Stimulated activated CD8-positive, alpha-beta memory T cell treated with anti-CD3 and anti-CD28 coated beads, Interleukin-2, amount 100 ng/mL, for 48 hours (primary cell): ENCODE measurements at places on chromosomes 2 and 18.
A peak's percentile ranks its signal among the peaks of the same experiment; 100 is the strongest.

DNA sequence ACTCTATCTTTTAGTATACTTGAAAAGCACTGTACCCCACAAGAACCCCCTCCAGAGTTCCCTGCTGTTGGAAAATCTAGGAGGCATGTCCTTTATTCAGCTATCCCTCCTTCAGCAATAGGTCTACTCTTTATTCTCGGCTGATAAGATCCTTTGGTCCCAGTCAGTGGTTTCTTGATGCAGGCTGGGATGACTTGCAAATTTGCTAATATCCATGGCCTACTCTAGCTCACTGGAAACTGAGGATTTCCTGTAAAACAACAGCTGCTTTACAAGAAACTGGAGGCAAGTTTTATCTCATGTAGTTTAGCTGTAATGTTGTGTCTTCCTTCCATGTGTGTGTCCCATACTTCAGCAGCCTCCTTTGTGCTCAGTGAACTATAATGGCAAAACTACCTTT lies 183.9 kb upstream of the SCN7A start:
- DNase-seq = no peak

GRCh38 chr18:49865401-49865800 lies 52.1 kb upstream of the ACAA2 start:
- DNase-seq = no peak

GRCh38 chr18:1015777-1016176 lies 111.1 kb downstream of the ADCYAP1 start:
- DNase-seq = no peak

GRCh38 chr2:84931384-84931821 lies 25.9 kb downstream of the TMSB10 start:
- no peak for DNase-seq

GRCh38 chr2:232139786-232140562 lies 178.5 kb downstream of the DIS3L2 start:
- DNase-seq = no peak

DNA sequence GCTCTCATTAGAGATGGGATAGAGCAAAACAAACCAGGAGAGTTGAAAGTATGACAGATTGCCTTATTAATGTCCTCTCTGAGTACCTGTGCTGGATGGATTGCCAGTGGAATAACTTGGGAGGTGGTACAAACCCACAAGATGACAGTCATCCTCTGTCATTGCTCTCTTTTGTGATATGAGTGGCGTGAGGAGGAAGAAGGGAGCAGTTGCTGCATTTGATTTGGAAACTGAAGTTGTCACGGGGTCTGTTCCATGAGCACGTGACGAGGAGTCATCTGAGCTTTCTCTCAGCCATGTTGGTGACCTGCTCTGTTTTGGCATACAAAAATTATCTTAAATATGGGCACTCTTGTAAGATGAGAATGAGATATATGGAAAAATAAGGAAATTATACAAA lies 204.9 kb downstream of the FAM210A start:
- no peak for DNase-seq

DNA sequence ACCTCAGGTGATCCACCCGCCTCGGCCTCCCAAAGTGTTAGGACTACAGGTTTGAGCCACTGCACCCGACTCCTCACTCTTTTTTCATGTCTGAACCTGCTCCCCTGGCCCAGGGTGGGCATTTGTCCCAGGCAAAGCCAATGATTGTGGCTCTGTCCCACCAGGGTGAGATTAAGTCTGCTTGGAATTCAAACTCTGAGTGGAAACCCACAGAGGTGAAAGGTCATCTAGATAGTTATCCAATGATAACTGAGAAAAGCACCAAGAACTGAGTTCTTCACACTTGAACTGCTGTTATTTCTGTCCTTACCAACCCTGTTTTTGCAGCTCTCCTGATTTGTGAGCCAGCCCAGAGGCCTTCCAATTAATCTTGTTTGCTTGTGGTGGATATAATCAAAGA lies 62.4 kb upstream of the ACVR1 start:
- DNase-seq = no peak

GRCh38 chr2:219010162-219010756 lies 17.0 kb upstream of the CRYBA2 start:
- DNase-seq = no peak

GRCh38 chr2:202418511-202418910 lies 42.4 kb downstream of the BMPR2 start:
- no peak for DNase-seq

DNA sequence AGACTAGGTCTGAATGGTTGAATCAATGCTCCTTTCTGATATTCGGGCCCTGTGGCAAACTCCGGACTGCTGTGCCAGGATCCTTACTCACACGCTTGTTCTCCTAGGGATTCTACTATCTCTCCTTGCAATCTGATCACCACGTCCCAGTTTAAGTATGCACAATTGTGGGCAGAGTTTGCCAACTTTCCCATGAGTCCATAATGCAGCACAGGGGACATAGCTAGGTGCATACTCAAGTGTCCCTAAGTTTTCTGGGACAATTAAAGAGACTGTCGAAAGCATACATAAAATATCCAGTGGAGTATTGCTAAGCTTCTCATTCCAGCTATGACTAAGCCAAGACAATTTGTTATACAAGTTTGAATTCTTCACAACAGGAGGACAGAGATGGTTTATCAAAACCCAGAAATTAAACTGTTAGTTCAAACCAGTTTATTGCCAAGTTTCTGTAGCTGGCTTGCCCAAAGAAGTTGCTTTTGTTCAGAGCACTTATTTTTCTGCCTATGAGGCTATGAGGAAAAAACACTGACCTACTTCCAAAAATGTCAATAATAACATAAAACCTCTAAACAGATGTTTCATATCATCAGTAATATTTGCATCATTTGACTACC lies 136.1 kb downstream of the EXOC6B start:
- no peak for DNase-seq

GRCh38 chr2:239809391-239809790 lies 215.8 kb downstream of the NDUFA10 start:
- no peak for DNase-seq

DNA sequence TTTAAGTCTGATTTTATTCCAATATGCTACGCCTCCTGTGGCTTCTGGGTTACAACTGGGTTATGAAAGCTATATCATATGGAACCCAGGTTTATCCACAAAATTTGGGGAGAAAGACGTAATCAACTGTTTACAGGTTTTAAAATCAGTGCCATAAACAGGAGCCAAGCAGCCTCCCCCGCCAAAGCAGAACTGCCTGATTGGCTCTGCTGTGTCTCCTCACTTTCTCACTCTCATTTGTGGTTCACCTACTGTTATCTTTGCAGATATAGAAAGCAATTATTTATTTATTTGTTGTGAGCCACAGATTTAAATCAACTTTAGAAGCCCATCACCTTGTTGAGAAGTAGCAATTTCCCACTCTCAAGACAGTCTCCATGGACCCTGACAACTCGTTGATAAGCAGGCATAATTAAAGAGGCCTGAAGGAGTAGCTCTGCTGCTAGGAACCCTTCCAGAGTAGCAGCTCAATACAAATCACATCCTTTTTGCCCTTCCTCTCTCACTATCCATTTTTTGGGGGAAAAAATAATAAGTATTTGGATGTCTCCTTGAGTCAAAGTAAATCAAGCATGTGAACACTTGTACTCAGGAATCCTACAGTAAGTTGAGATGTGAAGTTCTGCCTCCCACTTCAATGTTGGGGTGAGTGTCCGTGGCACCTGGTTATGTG lies 191.0 kb upstream of the CCDC150 start:
- no peak for DNase-seq

GRCh38 chr18:73409242-73409641 lies 541.5 kb upstream of the NETO1 start:
- no peak for DNase-seq

DNA sequence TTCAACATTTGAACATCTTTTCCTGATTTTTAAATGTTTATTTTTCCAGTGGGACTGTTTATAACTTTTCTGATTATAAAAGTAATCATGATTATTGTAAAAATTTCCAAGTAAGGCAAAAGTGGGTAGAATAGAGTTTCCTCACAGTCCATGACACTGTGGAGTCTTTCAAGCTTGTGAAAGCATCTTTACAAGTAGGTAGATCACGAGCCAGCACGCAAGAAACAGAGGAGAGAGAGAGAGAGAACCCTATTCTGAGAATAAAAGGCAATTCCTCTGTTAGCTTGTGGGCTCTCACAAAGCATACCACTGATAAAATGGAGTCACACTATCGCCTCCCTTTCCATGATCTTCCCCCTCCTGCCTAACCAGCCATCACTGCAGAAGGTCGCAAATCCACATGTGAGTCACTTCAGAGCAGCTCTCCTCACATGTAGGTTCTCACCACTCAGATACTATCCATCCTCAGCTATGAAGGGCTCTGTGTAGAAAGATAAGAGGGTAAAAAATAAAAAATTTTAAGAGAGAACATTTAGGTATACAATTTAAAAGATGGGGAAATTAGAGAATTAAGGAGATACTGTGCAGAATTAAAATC lies 40.3 kb downstream of the AAK1 start:
- no peak for DNase-seq

- peak; percentile 92 for DNase-seq
These were observed 64.7 kb downstream of the STK25 start for GRCh38 chr2:241443486-241444223.

DNA sequence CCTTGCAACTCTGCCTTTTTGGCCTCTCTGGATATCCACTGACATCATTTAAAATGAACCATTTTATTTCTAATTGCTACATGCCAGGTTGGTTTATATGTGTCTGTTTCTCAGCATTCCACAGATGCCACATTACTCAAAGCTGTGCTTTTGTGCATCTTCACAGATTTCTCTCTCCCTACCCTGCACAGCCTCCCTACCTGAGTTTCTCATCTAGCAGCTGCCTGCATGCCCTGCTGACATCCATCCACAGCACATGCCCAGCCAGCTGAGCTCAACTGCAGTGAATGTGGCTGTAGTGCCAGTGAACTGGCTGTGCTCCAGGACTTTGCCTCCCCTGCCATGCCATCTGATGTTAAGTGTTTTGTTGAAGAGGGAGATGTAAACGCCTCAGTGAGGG lies 44.5 kb downstream of the PKP4 start:
- no peak for DNase-seq

- DNase-seq = no peak
These were observed 25.9 kb downstream of the COL6A3 start for GRCh38 chr2:237388036-237388435.

DNA sequence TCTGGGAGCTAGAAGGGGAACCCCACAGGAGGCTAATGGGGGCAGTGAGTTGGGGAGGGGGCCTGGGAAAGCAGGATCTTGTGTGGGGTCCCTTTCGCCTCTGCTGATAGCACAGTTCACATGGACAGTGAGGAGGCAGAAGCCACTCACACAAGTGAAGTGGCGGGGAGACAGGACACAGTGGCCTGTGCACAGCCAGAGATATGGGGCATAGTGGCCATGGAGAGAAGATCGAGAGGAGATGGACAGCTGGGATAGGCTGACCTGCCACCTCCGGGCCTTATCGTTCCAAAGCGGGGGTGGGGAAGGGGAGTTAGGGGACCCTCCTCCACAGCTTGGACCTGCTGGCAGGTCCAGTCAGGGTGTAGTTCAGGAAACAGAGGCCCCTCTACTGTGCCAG lies 69.8 kb upstream of the EDAR start:
- no peak for DNase-seq

DNA sequence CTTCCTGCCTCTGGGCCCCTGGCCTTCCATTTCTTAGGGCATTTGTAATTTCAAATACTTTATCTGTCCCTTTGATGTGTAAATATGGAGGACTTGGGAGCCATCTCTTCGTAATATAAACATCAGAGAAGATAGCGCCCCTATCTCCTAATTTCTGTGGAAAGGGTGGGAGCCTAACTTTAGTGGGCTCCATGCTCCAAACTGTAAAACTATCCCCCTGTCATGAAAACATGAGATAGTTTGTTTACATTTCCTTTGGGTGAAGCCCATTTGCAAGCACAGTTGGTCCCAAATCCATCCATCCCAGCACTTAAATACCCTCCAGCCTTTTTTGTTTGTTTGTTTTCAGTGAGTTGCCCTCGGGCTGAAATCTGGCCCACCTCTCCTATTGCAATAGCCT lies 782.6 kb upstream of the FSHR start:
- no peak for DNase-seq

GRCh38 chr2:206784559-206785353 lies 19.4 kb downstream of the FASTKD2 start:
- no peak for DNase-seq

GRCh38 chr2:70046534-70046933 lies 40.7 kb upstream of the PCBP1 start:
- no peak for DNase-seq

DNA sequence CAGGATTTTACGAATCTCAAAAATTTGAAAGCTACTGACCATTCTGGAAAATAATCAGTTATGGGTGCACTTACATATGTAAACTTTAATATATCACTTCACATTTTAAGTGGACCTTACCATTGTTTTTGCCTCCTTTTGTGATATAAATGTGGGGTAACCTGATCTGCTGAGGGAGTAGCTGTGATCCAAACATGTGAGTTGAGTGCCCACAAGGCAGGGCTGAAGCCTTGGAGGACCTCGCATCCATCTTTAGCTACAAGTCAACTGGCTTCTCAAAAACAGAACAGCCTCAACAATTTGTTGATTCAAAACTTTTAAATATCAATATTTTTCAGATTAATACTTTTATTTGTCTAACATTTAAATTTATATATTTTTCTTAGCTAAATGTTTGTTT lies 178.2 kb downstream of the PLCL1 start:
- no peak for DNase-seq

DNA sequence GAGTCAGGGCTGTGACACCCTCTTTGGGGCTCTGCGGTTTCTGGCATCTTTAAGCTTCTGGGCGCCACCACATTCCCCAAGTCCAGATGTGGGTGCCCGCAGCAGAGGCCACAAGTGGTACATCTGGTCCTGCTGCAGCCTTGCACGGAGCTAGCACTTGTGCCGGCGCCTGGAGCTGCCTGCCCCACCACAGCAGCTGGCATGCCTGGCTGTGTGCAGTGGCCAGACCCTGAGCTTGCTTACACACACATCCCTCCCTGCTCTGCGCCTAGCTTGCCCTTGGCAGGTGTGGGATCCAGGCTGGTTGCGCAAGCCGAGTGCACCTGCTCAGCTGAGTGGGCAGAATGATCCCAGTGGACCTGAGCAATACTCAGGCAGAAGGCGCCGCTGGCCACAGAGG lies 27.3 kb downstream of the SLC4A10 start:
- no peak for DNase-seq

DNA sequence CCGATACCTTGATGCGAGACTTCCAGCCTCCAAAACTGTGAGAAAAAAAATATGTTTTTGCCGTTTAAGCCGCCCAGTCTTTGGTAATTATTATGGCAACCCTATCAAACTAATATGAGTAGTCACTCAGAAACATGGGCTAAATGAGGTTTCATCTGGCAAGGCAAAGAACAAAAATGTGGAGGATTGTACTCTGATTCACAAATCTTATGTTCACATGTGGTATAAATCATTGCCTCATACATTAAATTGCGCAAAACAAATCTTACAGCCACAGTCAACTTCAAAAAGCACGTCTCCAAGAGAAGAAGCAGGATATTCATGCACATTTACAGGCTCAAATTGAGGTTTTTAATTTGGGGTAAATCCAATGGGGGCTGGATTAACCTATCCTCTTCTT lies 1435.4 kb upstream of the LRRTM1 start:
- DNase-seq = no peak

- DNase-seq = no peak
These were observed 45.8 kb downstream of the MAP4K4 start for GRCh38 chr2:101743288-101743687.

GRCh38 chr2:240229603-240230235 lies 89.3 kb upstream of the OTOS start:
- DNase-seq = no peak

GRCh38 chr2:177229442-177230242 lies 17.0 kb downstream of the HNRNPA3 start:
- DNase-seq = no peak
